ENCODE measurements at places on chromosomes 5 and 9.

DNA sequence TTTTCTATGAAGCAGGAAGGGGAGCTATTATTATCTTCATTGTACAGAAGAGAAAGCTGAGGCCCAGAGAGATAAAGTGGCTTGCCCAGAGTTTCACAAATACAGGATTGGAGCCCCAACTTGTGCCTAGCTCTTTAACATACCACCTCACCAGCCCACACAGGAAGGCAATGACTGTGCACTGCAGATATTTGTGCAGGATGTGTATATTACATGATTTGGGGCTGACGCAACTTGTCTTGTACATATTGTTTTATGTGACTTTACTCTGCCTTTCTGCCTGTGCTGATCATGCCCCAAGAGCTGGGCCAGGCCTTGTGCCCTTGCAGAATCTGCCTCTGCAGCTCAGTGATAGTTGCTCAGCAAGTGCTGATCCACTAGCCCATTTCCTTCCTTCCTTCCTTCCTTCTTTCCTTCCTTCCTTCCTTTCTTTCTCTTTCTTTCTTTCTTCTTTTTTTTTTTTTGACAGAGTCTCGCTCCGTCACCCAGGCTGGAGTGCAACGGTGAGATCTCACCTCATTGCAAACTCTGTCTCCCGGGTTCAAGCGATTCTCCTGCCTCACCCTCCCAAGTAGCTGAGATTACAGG lies 106.6 kb upstream of the TBCA start:
- no peak for DNase-seq

GRCh38 chr9:77866878-77867277 lies 164.7 kb downstream of the GNAQ start:
- DNase-seq: no peak

GRCh38 chr5:145237843-145238242 lies 597.3 kb downstream of the PRELID2 start:
- DNase-seq: no peak

DNA sequence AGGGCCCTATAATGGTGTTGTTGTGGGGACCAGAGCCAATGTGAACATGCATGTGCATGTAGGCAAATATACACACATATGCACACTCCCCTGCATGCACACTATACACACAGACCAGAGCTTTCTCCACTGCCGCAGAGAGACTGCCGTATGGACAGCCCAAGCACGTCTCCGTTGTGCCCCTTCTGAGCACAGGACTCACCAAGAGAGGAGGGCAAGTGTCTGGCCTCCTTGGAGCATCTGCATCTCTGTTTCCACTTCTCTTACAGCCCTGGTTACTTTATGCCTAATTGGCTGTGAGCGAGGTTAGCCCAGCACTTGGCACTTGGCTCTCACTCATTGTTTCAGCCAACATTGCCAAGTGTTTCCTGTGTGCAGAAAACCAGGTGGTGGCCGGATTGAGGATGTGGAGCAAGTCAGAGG lies 30.4 kb downstream of the CSF2 start:
- DNase-seq: no peak

DNA sequence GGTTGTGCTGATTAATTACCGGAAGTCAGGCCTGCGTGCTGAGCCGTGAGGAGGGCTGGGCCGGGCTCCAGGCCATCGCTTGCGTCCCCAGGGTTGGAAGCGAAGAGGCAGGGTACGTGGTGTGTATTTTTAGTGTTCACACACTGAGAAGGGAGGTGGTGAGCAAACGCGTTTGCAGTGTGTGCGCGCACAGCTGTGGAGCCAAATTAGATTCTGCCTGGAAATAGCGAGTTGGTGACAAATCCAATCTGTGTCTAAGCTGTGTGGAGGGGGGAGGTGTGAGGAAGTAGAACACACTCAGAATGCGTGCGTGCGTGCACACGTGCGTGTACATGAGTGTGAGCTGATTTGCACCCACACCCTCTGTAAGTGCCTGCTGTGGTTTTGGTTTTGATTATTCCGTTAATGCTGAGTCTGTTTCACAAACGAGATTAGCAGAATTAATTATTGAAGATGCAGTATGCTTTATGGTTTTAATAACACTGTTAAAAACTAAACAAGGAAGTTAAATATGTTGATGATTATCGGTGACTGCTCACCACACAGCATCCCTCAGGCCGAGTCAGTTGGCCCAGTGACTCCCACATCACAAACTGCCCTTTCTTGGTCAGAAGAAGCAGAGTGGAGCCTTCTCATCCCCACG lies 111.8 kb upstream of the FCN2 start:
- no peak for DNase-seq

DNA sequence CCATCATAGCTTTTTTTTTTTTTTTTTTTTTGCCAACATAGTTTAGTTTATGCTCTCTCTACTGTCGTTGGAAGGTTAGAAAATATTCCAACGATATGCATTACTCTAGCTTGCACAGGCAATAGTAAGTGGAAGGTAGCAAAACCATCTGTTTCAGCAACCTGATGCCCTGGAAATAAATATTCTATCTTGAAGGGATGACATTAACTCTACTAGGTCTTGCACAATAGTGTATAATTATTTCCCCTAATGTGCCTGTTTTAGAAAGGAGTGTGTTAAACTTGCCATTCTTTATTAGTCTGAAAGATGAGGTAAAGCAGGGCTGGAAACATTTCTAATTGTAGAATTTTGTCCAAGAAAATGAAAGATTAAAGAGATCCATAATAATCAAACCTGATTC lies 111.0 kb downstream of the PCSK5 start:
- DNase-seq: no peak

DNA sequence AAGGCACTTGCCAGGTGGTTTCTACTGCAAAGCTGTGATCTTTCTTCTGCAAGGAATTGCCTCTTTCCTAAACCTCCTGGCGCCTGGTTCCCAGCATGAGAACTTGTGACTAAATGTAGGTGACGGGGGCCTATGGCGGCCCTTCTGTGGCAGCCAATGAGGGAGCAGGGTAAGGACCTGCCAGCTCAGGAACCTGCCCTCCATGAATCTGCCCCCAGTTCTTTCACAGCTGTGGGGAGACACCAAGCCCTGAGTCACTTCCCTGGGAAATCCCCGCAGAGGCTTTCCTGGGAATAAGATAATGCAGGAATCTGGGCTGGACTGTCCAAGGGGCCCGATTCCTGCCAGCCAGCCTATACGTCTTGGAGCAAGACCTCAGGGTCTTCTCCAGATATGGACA lies 56.7 kb upstream of the CTNNA1 start:
- DNase-seq: no peak

DNA sequence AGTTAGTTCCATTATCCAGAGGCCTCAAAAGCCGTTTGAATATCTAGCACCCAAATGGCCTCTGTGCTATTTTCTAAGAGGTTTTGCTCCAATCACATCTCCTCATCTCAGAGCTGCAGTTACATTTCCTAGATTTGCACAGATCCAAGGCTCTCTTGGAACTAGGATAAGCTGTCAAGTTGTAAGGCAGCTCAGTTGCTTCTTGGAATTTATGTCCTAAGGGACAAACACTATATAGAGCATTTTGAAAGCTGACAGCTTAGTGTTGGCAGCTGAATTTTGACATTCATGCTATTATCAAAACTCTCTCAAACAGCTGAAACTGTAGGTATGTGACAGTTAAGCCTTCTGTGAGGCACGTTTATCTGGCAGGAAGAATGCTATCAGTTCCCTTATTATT lies 97.0 kb downstream of the MACIR start:
- no peak for DNase-seq

DNA sequence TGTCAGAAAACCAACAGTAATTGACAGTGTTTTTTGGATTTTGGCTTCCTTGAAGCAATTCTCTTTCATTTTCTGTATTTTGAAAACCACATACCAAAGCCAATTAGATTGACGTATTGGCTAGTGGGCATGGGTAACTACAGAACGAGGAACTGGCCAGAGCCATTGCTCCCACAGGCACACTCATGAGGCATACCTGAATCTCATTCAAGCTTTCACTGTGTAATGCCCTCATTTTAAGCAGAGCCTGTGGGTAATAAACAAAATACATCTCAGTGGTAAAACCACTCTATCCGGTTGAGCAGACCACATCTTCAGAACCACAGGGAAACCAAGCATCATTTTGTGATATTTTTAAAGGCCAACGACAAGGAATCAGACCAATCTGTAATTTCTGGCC lies 394.1 kb downstream of the ZNF608 start:
- no peak for DNase-seq

- no peak for DNase-seq
These were observed 244.3 kb downstream of the TAF11L14 start for GRCh38 chr5:17878541-17878940.

GRCh38 chr5:147565524-147565923 lies 55.7 kb upstream of the DPYSL3 start:
- DNase-seq: no peak

GRCh38 chr5:43051684-43052083 lies 11.6 kb upstream of the ANXA2R start:
- no peak for DNase-seq

DNA sequence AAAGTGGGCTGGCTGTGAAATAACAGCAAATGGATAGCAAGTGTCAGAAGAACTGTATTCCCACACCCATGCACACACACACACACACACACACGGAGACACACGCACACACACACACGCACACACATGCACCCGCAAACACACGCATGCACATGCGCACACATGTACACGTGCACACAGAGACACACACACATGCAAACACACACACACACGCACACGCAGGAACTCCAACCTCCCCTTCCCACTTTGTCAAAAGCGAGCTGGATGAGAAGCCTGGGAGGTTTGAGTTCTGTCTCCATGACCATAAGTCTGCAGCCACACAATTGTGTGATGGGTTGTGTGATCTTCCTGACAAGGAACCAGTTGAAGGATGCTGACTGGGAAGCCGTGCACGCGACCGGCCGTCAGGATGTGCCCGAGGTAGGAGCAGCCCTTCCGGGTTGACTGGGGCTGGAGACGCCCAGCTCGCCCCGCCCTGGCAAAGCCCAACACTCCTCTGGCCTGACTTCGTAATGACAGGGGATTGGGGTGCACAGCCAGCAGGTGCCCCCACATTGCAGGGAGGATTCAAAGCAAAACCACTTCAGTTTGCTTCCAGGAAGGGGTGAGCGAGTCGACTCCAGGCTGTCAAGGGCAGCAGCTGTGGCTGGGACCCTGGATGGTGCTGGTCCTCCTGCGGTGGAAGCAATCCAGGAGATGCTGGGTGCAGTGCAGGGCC lies 29.3 kb upstream of the NKD2 start:
- no peak for DNase-seq

DNA sequence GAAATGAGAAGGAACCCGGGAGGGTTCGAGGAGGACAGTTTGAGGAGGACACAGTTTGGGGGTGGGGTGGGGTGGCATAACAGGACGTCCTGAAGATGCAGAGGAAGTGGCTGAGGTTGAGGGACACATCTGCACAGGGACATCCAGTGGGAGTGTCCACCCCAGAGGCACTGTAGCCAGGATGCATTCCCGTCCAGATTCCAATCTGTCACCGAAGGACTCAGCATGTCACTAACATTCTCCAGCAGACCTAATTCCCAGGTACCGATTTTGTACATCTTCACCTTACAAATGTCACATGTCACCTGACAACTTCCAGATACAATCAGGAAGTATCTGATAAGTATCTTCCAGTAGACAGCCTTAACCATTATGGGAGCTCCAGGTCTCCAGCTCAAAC lies 42.6 kb downstream of the EPB41L4B start:
- DNase-seq: no peak

DNA sequence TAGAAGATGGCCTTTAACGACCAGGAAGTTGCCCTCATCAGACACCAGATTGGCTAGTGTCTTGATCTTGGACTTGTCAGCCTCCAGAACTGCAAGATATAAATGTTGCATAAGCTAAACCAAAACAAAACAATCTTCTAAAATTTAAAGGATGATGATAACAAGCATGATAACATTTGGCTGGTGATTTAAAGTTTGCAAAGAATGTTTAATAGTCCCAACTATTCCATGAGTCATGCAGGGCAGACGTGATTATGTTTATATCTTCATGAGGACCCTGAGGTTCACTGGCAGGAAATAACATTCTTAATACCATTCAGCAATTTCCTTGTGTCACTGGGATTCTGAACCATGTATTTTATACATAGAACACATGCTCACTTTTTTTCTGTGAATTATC lies 319.8 kb downstream of the HCN1 start:
- no peak for DNase-seq

DNA sequence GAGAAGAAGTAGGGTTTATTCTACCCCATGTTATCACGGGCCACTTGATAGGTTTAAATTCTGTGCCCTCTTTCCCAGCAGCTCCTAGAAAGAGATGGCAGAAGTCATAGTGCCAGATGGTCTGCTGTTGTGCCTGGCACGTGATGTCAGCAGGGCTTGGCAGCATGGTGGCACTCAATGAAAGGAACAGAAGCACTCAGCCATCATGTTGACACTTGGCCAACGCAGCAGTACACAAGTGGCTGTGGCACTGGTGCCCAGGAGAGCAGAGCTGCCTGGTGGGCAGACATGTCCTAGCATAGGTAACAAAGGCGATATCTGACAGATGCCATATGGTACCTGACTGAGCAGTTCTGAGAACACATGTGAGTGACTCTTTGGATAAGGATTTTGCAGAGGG lies 796.4 kb upstream of the ACO1 start:
- DNase-seq: no peak

DNA sequence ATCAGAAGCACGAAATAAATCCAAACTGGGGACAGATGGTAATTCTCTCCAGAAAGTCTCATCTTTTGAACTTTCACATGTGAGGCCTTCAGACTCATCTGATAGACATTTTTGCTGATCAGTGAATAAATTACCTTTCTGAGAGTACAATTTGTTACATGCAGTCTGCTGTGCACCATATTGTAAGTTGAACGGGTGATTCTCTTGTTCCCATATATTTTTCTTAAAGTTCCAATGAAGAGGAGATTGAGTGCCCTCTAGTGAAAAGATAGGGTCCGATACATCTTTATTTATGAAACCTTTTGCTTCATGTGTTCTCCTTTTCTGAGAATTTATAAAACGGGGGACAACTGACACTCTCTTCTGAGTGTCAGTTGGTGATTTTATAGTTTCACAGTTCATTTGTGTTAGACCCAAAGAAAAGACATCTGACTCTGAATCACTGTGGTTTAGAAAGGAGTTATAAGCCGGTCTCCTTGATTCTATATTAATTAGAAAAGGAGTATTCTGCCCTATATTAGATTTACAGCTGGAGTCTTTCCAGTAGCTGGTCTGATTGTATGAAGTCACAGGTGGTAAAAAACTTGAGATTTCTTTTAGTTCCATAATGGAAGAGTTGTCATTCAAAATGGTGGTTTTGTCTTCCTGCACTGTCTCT lies 30.4 kb downstream of the GNG10 start:
- DNase-seq: no peak

GRCh38 chr5:78553580-78554353 lies 94.8 kb downstream of the LHFPL2 start:
- no peak for DNase-seq

DNA sequence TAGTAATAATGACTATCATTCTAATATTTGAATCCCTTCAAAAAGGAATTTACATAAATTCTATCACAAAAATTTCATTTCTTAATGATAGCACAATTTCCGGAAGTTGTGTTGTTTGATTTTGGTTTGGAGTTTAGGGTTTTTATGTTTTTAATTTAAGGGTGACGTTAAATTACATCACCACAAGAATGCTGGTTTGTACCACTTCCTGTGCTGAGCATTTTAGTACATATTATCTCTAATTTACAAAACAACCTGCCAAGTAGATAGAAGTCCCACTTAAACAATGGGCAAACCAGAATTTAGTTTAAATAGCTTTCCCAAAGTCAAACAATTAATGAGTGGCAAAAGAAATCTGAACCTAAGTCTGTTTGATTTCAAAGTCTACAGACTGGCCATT lies 63.4 kb downstream of the DENND1A start:
- DNase-seq: no peak

GRCh38 chr9:108525186-108525585 lies 330.6 kb downstream of the ACTL7B start:
- no peak for DNase-seq

GRCh38 chr9:40927260-40927631 lies 201.2 kb downstream of the FOXD4L6 start:
- DNase-seq: no peak

- DNase-seq: no peak
These were observed 72.8 kb upstream of the PITX1 start for GRCh38 chr5:135106610-135107471.
